Fibroblast of skin of right biceps (primary cell): ENCODE measurements at places on chromosomes 7 and 10.
A peak's percentile ranks its signal among the peaks of the same experiment; 100 is the strongest.

DNA sequence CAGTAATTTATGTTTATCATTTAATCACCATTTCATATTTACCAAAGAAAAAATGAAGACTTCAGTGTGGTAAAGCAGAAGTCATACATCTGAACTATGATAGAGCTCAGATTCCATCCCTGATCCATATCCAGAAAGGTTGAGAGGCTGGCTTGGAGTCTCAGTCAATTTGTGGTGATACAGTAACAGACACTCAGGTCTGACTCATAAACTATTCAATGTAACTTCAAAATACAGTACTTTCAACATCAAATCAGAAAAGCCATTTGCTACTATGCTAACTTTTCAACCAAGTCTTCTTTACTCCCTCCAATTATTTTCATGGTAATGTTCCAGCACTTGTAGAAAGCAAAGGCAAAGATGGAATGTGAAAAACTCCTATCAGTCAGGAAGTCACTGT lies 190.4 kb downstream of the HDAC9 start:
- peak; percentile 77 for DNase-seq

GRCh38 chr7:111080495-111081105 lies 10.3 kb upstream of the LRRN3 start:
- DNase-seq, result no peak

GRCh38 chr7:27600247-27600646 lies 62.4 kb downstream of the HIBADH start:
- no peak for DNase-seq

DNA sequence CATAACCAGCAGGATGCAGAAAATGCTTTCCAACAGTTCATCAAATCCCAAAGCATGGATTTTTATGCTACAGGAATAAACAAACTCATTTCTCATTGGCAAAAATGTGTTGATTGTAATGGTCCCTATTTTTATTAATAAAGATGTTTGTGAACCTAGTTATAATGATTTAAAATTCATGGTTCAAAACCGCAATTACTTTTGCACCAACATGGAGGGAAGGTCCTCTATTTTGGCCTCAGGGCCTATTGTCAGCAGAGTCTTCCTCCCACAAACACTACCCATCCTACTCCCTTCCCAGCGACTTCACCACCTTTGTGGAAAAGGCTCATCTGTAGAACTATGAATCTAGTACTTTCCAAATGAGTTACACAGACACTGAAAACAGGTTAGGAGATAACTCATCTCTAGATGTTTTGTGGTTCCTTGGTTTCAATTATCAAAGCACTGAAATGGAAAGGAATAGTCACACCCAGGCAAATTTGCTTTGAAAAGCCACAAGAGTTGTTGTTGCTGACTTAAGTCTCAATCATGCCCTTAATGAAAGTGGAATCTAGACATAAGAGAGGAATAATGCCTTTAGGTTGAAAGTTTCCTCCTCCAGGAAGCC lies 59.4 kb upstream of the FRMD4A start:
- DNase-seq, result no peak

DNA sequence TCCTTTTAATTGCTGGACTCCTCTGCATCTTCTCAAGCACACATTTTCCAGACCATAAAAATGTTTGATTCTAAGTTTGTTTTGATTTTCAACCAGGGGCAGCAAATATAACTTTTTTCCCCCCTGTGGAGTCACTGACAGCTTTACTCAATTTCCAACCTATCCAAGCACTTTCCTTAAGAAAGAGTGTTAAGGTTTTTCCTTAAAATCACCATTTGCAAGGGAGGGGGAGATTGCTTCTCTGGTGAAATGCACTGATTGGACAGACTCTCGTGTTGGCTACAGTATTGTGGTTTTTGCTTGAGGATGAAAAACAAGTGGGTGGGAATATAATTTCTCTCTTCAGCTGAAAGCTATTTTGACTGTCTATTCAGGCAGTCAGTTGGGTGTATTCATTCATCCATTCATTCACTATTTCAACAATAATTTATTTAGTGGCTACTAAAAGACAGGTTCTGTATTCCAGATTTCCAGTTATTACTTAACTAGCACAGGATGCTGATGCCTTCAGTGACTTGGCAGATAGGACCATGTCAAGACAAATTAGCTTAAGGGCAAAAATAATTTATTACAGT lies 146.3 kb downstream of the BAMBI start:
- DNase-seq, result peak; percentile 10

GRCh38 chr7:92360387-92360786 lies 86.9 kb upstream of the GATAD1 start:
- DNase-seq, result peak; percentile 36

DNA sequence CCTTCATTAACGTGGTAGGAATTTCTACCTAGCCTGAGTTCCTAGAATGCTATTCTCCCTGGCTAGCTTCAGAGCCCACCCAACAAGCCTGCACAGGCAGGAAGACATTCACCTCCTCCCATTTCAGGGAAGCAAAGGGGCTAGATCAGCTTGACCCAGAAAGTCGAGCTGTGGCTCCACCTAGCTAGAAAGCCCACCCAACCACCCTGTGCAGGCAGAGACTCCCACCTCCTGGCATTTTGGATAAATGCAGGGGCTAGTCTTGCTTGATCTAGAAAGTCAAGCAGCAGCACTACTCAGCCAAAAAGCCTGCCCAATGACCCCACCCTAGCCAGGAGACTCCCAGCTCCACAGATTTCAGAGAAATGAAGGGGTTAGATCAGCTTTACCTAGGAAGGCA lies 479.5 kb downstream of the SDK1 start:
- DNase-seq, result no peak
